ENCODE measurements at places on chromosomes 11 and 22.
A peak's percentile ranks its signal among the peaks of the same experiment; 100 is the strongest.

DNA sequence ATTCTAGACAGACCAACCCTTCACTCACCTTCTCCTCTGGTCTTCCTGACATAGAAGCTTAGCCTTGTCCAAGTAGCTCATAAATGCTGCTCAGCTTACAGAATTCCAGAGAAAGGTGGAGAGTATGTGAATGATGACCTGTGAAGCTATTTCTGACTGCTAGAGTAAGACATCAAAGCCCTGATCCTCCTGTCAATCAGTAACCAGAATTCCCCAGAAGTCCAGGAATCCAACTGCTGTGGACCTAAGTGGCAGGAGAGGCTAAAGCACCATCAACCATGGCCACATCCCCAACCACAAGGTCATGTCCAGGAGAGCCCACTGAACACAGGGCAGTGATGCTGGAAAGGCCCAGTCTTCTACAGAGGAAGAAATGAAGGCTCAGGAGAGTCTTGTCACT lies 2.6 kb downstream of the OR51G2 start:
- no peak for DNase-seq

DNA sequence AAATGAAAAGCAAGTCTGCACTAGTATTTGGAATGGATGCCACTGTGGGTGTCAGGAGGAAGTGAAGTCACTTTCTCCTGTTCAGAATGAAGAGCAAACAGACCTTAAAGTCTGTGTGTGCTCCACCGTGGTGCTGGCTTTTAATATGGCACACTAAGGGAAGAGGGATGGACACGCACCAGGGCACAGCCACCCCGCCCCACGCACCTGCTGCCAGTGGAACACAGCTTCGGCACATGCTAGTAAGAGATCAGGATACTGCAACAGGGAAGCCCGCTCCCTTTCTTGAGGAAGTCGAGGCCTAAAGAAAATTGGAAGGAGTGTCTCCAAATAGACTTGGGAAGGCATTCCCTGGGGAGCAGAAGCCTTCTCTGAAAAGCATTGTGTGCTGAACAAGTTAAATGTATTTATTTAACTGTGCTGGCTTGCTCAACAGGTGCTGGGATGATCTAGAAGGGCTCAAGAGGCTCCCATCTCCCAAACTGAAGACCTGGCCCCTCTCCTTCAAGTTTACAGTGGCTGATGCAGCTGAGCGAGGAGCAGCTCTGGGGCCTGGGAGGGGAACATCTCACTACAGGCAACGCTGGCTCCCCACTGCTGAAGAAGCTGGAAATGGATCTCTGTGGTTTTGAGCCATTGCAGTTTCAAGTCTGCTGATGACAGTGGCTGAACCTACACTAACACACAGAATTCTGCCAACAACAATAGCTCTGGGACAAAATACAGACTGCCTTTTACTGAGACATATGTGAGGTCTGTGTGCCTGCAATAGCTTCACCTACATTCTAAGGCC lies 504.6 kb upstream of the B3GAT1 start:
- peak; percentile 22 for DNase-seq

DNA sequence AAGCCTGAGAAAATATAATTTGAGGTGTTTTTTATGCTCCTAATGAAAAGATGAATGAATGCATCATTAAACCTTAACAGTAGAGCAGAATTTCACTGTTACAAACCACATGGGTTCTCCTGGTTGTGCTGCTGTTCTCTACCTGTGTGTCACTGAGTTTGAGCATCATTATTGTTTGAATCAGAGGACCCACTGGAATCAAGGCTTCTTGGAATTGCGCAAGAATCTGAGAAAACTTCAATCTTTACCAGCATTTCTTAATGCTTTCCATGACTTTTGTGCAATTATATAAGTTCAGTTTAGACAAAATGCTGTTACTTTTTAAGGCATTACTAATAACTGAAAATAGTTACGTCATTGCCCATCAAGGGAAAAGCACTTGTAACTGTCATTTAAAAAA lies 18.8 kb upstream of the RBX1 start:
- DNase-seq = no peak

DNA sequence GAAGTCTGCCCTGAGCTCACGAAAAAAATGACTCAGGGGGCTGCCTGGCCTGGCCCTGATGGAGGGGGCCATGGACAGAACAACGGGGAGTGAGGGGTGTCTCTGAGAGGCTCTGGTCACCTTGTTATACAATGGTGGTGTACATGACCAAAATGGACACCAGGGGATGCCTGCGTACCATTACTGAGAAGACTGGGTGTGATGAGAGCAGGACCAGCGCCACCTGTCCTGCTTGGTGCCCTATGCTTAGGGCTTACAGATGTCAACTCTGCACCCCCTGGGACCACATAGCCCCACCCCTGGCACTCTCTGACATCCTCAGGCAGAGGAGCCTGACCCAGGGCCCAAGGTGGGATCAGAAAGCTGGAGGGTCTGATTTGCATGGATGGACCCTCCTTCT lies 104.8 kb downstream of the ZNF280B start:
- no peak for DNase-seq

DNA sequence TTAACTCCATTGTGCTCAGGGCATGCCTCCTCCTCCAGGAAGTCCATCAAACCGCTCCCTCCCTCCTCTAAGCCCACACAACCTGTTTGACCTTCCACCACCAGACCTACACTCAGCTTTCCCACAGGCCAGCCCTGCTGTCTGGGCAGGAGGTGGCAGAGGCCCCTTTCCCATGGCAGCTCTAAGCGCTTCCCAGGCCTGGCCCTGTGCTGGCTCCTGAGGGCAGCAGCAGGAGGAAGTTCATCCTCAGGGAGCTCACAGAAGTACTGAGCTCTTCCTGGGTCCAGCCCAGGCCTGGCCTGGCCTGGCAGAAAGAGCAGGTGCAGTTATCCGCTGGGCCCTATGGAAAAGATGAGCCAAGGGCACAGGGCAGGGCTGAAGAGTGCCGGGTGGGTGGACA lies 31.4 kb downstream of the ARAP1 start:
- DNase-seq = no peak

DNA sequence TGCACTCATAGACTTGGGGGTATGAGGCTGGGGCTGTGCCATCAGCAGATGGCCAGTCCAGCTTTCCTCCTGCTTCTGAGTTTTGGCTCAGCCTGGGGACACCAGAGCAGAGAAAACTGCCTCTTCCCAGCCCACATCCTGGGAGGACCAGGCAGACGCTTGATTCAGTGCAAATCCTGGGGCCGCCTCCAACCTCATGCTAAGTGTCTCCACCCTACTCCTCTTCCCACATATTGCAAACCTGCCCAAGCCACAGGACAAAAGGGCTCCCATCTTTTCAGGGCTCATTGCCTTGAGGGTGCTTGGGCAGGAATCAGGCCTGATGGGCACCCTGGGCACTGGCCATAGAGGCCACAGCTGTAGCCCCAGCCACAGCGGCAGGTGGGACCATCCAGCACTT lies 79.7 kb upstream of the SHANK2 start:
- DNase-seq = no peak

GRCh38 chr11:132208477-132209055 lies 838.2 kb downstream of the NTM start:
- no peak for DNase-seq
